ENCODE measurements at places on chromosomes 2 and 18.

- DNase-seq: no peak
Observed at GRCh38 chr2:123015186-123015585, 1009.9 kb upstream of the CNTNAP5 start.

DNA sequence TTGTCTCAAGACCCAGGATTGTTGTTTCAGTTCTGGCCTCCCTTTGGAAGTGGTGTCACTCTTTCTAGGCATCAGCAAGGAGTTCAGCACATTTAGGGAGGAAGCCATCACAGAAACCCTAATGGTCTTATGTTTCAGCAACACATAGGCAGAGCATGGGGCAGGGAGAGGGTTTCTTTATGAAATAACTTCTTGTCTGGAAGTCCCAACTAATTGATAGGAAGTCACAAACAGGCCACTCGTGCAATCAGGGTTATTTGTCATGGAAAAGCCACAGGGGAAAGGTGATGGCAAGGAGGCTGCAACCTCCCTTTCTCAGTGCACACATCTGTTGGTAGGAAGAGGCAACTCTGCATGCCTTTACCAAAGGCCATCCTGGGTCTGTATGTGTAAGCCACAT is 103.0 kb downstream of the BCL11A start:
- DNase-seq: no peak

DNA sequence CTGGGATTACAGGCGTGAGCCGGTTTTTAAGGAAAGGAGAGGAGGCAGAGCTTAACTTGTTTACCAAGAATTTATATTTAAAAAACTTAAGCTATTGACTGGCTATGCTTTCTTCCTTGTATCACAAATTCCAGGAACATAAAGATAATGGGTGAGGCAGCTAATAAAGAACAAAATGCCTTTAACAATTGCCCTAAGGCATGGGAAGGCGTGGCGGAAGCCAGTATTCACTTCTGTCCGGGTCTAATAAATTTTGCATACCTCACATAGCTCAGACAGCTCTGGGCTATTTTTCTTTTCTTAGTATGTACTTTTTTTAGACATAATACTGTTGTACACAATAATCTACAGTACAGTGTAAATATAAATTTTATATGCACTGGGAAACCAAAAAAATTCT is 1.0 kb upstream of the LDAH start:
- no peak for DNase-seq

DNA sequence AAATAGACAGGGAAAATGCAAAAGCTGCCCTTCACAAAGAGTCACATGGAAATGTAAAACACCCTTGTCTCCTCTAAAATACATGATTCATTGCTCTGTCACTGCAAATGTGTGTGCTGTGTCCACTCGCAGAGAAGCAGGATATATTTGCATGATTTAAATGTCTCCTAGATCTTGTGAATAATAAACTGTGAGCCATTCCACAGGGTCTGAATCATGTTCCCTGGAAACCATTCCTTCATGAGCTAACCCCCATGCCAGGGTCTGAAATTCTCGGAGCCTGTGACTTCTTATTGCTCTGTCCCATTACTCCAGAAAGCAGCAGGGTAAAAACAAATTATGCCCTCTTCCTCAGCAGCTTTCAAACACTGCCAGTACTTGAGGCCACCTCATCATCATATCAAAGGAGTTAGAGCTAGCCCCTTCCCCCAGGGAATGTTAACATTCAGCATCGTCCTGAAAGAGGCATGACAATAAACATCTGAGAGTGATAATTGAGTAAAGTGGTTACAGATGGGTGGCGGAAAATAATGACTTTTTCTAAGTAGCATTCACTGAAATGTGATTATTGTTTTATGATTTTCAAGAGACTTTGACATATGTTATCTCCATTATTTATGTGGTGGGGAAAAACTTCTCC is 11.7 kb upstream of the CNGA3 start:
- no peak for DNase-seq
